ENCODE measurements at places on chromosomes 7 and 10. TPM values are rescaled to one million over a fixed set of nuclear protein-coding genes. Genes with fewer than 3 reads are reported as not detected.

The TBC1D12 gene
- total RNA-seq: 1.9 TPM

The CCAR1 gene
- total RNA-seq: 121 TPM

The CHST3 gene
- total RNA-seq: 0.38 TPM

The AKR1C2 gene
- total RNA-seq: 0.22 TPM

The KLLN gene
- 0.46 TPM for total RNA-seq

The HOXA13 gene
- total RNA-seq: not detected

DNA sequence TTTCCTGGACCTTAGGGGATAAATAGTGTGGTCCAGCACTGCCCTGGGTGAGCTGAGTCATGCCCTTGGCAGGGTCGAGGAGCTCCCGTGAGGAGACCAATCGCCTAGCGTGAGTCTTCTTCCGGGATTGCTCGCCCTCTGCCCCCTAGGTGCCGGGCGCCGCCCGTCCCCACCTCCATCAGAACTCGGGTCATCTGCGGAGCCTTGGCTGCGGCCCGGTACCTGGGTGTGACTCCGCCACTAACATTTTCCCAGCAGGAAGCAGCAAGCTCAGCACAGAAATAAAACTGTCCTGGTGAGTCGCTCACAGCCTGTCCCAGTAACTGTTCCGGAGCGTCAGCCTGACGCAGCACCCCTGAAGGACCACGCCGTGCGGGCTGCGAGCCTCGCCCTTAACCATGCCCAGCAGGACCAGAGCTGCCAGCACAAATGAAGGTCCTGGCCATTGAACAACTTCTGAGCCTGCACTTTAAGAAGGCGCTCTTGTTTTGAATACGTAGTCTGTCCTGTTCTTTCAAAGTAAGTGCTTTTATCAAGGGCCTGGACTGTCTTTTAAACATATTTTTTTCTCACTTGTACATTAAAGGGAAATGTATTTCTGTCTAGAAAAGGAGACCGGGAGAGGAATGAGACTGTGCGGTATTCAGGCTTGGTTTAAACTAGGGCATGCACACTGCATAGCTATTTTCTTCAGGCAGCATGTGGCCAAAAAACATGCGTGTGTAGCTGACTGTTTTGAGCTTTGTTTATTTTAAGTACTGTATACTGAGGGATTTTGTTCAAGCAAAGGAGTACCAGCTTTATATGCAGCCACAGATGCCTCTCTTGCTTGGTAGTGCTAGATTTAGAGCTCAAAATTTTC is 136.7 kb downstream of the HECW1 start:
- no peak for DNase-seq

GRCh38 chr10:120492346-120492745 is 35.3 kb downstream of the PLPP4 start:
- DNase-seq: no peak

- no peak for DNase-seq
Observed at GRCh38 chr7:46218461-46219200, 297.6 kb upstream of the IGFBP3 start.

- DNase-seq: peak; percentile 42
Observed at GRCh38 chr10:73644015-73644743, 2.9 kb upstream of the MYOZ1 start.

DNA sequence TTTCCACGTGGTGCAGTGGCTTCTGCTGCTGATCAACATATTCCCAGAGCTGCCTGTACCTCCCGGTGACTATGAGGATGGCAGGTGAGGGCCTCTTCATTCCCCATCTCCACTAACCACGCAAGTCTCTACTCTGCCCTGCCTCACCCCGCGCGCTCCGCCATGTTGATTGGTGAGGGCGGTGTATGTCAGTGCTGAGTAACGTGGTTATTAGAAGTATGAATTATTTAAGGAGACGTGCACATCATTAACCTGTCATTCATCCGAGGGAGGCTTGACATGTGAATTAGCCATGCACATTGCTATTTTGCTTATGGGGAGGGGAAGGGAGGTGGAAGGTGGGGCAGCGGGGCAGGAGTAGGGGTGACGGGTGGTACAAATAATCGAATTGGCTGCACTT is 138.6 kb downstream of the SORCS3 start:
- DNase-seq: no peak

GRCh38 chr10:29734962-29735627 is 100.3 kb upstream of the SVIL start:
- peak; percentile 62 for DNase-seq

DNA sequence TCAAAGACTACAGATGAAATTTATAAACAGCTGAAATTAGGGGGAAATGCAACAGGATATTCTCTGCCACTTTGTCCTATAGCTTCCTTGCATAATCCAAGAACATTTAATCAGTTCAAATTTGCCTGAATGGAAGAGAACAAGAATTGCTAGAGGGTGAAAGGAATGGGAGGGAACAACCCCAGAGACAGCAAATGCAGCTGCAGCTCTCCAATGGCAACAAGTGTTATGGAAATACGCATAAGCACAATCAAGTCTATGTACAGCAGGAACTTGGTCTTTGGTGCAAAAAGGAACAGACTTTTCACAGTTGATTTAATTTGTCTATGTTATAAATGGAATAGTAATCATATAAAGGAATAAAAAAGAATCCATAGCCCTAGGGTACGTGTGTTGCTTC is 269.0 kb upstream of the ETV1 start:
- no peak for DNase-seq

GRCh38 chr10:7853890-7854289 is 35.6 kb downstream of the TAF3 start:
- DNase-seq: no peak

- DNase-seq: no peak
Observed at GRCh38 chr7:54354436-54354835, 187.7 kb upstream of the VSTM2A start.

DNA sequence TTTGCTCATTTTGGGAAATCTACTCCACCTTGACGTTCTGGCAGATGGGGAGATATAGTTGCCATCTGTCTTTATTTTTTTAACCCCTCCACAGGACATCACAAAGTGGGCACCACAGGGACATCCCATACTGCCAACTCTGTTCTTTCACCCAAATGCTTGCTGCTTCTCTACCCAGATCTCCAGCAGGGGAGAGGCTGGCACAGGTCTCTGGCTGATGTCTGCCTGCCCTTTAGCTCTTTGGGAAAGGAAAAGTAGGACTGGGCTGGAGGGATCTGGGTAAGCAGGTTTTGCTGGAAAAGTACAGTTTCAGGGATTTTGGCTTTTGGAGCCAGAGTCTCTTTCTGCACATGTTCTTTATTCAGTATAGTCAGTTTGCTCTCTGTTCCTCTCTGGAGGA is 156.7 kb downstream of the ANLN start:
- DNase-seq: no peak

DNA sequence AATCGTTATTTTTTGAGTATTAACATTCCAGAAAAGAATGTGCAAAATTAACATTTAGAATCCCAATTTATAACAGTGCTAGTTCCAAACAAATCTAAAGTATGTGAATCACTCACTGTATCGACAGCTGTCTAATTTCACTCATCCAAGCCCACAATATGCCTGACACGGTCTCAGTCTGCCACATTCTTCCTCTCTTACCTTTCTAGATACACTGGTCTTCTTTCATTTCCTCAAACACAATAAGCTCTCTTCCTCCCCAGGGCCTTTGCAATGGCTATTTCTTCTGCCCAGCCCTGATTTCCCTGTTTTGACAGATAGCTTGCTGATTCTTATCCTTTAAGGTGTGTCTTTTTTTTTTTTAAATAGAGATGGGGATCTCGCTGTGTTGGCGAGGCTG is 48.8 kb downstream of the UBE2H start:
- no peak for DNase-seq

- no peak for DNase-seq
Observed at GRCh38 chr7:80581486-80582260, 56.8 kb upstream of the CD36 start.

DNA sequence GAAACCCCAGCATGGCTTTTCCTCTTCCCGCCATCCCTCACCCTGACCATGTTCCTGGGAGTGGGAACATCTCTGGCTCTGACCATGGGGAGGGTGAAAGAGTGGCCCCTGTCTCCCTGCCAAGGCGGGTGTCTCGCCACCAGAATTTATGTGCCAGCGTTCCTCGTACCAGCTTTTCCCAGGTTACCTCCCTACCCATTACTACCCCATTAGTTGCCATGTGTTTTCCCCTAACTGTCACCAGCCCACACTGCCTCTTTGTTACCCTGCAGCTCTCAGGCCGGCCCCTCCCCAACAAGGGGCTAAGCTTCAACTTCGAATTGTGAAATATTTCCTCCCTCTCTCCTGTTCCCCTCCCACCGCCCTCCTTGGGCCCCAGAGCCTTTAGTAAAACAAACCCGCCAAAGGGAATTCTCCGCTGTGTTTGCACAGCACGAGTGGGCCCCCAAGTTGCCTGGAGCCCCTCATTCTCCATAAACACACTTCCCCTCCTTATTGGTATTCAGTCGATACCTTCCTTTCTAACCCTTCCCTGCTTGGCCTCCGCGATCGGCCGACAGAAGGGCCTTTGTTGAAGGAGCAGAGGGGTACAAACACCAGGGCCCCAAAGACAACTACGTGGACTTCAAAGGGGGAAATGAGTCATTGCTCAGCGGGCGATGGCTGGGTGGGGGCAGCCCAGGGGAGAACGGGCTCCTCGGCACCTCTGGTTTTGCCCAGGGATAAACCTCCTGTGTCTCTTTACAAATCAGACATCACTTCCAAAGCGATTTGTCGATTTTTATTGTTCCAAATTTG is 45.5 kb downstream of the SLIT1 start:
- no peak for DNase-seq

- no peak for DNase-seq
Observed at GRCh38 chr7:111511845-111512244, 50.4 kb downstream of the IMMP2L start.

DNA sequence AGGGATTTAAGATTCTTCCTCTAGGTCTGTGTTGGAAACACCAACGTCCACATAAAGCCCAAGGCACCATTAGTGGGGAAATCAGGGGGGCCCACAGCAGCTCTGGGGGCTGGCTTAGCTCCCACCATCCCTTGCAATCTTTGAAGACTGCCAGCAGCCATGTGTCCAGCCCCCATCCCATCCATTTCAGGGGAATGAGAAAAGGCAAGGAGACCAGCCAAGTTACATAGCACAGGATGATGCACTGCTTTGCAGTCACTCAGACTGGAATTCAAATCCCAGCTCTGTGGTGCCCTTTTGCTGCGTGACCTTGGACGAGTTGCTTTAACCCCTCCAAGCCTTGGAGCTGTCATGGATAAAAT is 108.9 kb upstream of the ZMIZ1 start:
- DNase-seq: no peak

DNA sequence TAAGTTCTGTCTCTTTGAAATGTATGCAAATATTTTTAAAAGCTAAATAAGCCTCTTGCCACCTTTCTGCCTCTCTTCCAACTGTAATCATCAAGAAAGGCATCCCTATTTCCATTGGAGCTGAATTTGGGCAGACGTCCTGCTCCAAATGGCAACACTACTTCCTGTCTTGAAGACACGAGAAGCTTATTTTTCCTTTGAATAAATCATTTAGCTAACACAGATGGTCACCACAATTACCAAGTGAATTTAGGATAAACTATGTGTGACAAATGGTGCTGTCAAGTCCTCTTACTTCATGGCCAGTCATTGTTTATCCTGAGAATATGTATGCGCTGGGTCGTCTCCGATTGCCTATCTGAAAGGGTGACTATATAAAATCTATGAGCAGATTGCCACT is 268.0 kb downstream of the ANKRD7 start:
- no peak for DNase-seq

- DNase-seq: no peak
Observed at GRCh38 chr10:45354261-45354660, 19.8 kb upstream of the ALOX5 start.
